NCI-H1694 (cell line): ENCODE measurements at places on chromosomes 5 and 9.

DNA sequence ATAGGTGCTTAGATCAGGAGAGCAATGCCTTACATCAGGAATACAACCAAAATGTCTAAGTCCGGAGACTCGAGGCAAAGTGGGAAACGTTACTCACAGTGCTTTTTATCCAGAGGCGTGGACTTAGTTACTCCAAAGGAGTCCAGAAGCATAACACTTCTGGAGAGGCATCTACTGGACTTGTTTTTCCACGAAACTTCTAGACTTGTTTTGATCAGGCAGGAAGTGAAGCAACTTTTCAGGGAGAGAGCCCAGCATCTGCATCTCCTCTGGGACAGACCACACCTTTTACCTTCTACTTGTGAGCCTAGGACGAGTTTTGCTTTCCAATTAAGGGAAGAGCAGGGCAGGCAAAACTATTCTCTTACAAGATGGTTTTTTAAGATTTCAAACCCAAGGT is 1.2 kb upstream of the TJP2 start:
- DNase-seq = no peak

DNA sequence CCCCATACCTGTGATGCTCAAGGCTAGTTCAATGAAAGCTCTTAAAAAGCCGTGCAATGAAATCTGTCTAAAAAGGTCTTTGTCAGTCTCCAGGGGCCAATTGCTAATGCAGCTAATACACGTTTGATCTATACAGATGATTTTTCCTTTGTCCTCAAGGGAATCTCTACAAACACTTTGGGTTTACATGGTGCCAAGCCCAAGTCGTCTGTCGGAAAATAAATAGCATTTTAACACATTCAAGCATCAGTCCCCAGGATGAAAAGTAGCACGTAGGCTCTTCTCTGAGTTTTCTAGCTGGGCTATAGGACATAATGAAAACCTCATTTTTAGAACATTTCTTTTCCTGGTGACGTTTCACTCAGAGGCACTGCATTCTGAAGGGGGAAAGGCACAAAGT is 477.4 kb upstream of the WWC1 start:
- no peak for DNase-seq

DNA sequence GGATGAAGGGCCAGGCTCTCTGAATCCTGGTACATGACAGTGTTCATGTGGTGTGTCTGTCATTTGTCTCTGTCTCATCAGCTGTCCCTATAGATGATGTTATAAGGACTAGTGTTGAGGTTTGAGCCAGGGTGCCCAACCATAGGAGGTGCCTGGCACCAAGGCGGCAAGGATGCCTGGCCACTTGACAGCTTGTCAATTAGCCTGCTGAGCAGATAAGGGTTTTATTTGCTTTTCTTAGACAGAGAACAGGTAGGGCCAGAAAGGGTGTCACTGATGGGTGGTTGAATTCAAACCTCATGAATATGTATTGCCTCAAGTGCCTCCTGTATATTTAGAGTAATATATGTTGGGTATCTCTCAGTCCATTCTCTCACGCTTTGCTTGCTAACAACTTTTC is 30.1 kb upstream of the AUH start:
- no peak for DNase-seq

DNA sequence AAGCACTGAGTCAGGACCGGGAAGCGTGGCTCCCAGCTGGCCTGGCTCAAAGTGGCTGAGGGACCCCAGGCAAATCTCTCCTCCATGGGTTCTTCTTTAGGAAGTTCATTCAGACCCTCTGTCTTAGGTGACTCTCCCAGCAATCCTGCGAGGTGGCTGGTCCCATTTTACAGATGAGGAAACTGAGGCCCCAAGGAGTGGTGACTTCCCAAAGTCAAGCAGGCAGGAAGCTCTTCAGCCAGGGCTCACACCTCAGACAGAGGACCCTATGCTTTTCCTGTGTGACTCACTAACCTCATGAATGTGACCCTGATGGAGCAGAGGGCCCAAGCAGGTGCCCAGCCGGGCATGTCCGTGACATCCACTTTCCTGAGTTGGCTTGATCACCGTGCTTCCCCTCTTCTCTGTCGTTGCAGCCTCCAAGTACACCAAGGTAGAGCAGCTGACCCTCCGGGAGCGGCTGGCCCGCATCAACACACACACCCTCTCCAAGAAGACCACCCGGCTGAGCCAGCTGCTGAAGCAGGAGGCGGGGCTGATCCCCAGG is 36.5 kb downstream of the ARHGEF37 start:
- no peak for DNase-seq

DNA sequence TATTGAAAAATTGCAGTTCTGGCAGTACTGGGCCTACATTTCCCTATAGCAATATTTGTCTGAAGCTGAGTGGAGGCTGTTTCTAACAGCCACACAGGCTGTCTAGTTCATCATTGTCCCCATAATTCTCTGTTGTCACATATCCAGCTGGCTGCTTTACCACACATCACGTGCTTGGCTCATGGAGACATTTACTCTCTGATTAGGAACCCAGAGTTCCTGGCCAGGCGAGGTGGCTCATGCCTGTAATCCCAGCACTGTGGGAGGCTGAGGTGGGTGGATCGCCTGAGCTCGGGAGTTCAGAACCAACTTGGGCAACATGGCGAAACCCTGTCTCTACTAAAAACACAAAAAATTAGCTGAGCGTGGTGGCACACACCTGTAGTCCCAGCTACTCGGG is 81.4 kb downstream of the PGM5 start:
- peak; percentile 49 for DNase-seq

GRCh38 chr5:147512659-147513379 is 3.0 kb upstream of the DPYSL3 start:
- DNase-seq = no peak

GRCh38 chr5:142145106-142145900 is 36.7 kb downstream of the NDFIP1 start:
- peak; percentile 29 for DNase-seq

GRCh38 chr5:23583081-23583480 is 75.7 kb downstream of the PRDM9 start:
- DNase-seq = no peak

DNA sequence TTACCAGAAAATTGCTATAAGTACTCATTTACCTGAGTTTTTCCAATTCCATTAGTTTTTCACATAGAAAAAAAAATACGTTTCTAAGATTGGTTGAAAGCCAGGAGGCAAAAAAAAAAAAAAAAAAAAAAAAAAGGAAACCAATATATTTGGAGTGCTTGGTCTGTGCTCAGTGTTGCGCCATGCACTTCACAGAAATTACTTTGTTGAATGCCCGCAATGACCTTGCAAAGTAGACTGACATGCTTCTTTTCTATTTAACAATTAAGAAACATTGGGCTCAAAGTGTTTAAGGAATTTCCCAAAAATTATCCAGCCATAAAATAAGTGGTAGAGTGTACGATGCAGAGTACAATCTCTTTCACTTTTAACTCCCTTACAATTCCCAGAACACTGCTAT is 65.2 kb upstream of the PAPPA start:
- DNase-seq = no peak

DNA sequence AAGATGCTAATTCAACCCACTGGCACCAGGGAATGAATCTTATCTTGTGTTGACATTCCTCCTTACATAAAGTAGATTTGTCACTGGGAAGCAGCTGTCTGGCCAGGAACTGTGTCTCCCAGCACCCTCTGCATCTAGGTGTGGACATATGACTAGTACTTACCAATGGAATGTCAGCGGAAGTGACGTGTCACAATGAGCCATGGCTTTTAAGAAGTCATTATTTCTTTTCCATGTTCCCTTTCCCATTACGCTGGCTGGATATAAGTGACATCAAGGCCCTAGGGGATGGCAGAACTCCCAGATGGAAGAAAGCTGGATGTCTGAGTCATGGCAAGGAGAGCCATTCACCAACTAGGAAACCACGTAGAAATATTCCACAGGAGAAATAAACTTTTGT is 84.7 kb upstream of the MAST4 start:
- DNase-seq = no peak

DNA sequence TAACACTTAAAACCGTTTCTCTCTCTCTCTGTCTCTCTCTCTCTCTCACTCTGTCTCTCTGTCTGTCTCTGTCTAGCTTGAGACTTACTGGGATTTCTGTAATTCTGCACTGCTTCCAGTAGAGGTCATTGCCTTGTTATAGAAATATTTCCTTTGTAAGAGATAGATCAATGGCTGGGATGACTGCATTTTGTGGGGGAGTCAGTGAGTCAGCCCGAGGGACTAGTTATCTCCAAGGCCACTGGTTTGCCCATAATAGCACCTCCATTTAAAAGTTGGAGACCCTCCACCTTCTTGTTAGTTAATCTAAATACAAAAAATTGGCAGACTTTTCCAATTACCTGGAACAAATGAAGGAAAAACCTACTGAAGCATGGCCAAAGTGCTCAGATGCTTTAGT is 547.2 kb downstream of the LRRC70 start:
- no peak for DNase-seq

DNA sequence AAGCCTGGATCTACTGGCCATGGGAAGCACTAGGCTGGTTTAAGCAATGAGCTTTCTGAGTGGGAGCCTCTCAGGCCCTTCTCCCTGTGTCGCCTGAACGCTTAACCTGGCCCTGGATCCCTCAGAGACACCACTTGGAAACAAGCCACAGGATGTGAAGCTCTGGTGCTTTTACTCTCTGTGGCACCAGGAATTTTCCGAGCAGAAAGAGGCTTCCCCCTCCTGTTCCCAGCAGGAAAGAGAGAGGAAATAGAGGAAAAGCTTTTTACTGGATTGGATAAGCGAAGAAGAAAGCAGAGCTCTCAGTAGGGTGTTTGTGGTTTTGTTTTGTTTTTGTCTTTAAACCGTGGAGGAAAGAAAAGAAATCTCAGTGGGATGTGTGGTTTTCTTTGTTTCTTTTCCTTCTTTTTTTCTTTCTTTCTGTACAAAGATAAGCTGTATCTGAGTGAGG is 34.5 kb downstream of the COL15A1 start:
- peak; percentile 43 for DNase-seq

- DNase-seq = no peak
Observed at GRCh38 chr9:123773783-123774182, 156.1 kb downstream of the DENND1A start.

- DNase-seq = no peak
Observed at GRCh38 chr5:153546566-153546965, 56.1 kb downstream of the GRIA1 start.

- no peak for DNase-seq
Observed at GRCh38 chr5:162801235-162801634, 636.2 kb upstream of the CCNG1 start.

GRCh38 chr9:130181678-130182380 is 9.6 kb downstream of the NCS1 start:
- DNase-seq = no peak

DNA sequence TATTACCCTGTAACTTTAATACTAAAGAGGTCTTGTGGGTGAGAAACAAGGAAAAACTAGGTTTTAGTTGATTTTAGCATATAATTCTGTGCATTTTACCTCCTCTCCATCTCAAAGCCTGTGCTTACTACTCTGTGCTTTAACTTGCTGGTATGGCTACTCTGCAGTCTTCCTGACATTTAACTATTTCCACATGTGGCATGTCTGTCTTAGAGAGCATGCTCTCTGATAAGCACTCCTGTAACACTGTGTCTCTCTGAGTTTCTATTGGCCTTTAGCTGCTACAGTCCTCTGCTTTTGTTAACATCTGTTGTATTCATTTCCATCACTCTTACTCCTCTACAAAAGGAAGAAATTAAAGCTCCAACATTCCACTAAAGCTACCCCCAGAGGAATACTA is 418.3 kb downstream of the RAB3C start:
- DNase-seq = no peak

DNA sequence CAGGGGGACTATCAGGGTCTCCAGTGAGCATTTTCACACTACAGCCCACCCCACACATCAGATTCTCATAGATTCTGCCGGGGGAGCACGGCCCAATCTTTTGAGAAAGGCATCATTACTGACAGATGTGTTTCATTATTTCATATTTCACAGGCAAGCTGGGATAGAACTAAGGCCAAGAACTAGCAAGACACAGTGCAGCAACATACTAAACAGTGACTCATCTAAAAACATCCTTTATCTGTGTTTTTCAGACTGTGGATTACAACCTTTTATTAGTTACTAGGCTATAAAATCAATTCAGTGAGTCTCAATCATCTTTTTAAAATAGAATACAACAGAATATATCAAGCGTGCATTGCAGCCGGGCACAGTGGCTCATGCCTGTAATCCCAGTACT is 59.8 kb downstream of the CPLANE1 start:
- no peak for DNase-seq

GRCh38 chr5:102818345-102818744 is 63.2 kb downstream of the PAM start:
- DNase-seq = no peak

- no peak for DNase-seq
Observed at GRCh38 chr5:171736976-171737891, 48.4 kb upstream of the SMIM23 start.

GRCh38 chr5:111454198-111454622 is 58.1 kb downstream of the STARD4 start:
- peak; percentile 94 for DNase-seq

- no peak for DNase-seq
Observed at GRCh38 chr5:174340226-174340625, 294.7 kb downstream of the NSG2 start.

GRCh38 chr5:72465066-72465465 is 42.1 kb downstream of the ZNF366 start:
- no peak for DNase-seq

- no peak for DNase-seq
Observed at GRCh38 chr9:101512116-101512515, 21.5 kb upstream of the RNF20 start.

GRCh38 chr9:132645711-132646110 is 24.1 kb downstream of the DDX31 start:
- DNase-seq = no peak

DNA sequence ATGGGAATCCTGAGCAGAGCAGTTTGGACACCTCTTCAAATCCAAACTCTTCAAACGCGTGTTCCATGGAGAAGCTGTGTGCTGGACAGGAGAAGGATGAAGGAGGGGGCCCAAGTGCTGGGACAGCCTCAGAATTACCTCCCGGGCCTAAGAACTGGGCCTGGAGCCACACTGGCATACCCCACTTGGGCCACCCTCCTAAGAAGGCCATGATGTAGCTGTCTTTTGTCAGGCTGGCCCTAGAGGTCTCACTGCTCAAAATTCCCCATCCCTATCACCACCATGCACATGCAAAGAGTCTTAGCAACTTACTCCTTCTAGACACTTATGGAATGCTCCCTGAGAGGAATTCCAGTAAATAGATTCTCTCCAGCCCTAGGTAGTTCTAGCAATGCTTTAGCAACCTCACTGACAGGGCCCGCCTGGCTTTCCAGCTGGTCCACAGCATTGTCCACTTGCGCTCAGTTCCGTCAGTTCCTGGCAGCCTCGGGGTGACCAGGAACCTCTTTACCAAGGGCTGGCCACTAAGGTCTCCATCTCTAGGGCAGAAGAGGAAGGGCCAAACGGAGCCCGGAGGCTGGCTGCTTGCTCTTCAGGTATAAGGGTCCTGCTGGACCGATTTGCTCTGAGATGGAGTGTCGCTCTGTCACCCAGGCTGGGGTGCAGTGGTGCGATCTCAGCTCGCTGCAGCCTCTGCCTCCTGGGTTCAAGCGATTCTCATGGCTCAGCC is 75.3 kb downstream of the RGS3 start:
- no peak for DNase-seq

GRCh38 chr5:160614136-160614535 is 192.5 kb downstream of the PTTG1 start:
- no peak for DNase-seq

- no peak for DNase-seq
Observed at GRCh38 chr9:135814421-135815095, 92.8 kb downstream of the CAMSAP1 start.

GRCh38 chr5:130773813-130774212 is 391.2 kb downstream of the HINT1 start:
- no peak for DNase-seq
